Lung (tissue), 17 donors: ENCODE measurements at places on chromosomes 2 and 18. TPM values are rescaled to one million over a fixed set of nuclear protein-coding genes. Genes with fewer than 3 reads are reported as not detected.

TUBA4B gene
- total RNA-seq: 20.3 TPM

CRYGD gene
- total RNA-seq: not detected

GRCh38 chr2:53768242-53768542 is 588 bp downstream of the CHAC2 start:
- H3K27ac ChIP-seq: peak overlapping the region; percentile 86
- H3K4me3 ChIP-seq: peak overlapping the region; percentile 90
- DNase-seq: no peak
- H3K4me1 ChIP-seq: peaks cover 12% of the 10 kb centered on the region

- H3K27me3 ChIP-seq: no peaks in the 10 kb centered on the region
- H3K36me3 ChIP-seq: no peaks in the 10 kb centered on the region
- no peaks in the 10 kb centered on the region for H3K4me1 ChIP-seq
- no peak for DNase-seq
- H3K27ac ChIP-seq: no peak overlapping the region
- H3K4me3 ChIP-seq: no peak overlapping the region
These were observed 402.3 kb downstream of the TGIF1 start for GRCh38 chr18:3852321-3852720.

DNA sequence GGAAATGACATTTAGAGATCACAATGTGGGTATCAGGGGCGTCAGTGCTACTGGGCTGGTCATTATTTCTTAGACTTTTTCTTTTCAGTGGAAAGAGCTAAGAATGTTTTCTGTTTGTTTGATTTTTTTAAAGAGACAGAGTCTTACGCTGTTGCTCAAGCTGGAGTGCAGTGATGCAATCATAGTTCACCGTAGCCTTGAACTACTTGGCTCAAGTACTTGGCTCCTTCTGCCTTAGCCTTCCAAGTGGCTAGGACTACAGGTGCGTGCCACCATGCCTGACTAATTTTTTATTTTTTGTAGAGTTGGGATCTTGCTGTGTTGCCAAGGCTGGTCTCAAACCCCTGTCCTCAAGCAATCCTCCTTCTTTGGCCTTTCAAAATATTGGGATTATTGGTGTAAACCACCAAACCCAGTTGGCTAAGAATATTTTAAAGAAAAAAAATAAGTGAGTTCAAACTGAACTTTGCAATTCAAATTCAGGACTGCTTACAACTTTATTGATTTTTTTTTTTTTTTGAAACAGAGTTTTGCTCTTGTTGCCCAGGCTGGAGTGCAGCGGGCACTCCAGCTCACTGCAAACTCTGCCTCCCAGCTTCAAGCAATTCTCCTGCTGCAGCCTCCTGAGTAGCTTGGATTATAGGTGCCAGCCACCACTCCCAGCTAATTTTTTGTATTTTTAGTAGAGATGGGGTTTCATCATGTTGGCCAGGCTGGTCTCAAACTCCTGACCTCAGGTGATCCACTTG is 154.2 kb downstream of the MIB1 start:
- DNase-seq: no peak
- H3K36me3 ChIP-seq: no peaks in the 10 kb centered on the region
- H3K27me3 ChIP-seq: no peaks in the 10 kb centered on the region
- H3K27ac ChIP-seq: no peak overlapping the region
- H3K4me3 ChIP-seq: no peak overlapping the region

- no peak overlapping the region for H3K27ac ChIP-seq
- DNase-seq: no peak
- H3K4me1 ChIP-seq: no peaks in the 10 kb centered on the region
- no peak overlapping the region for H3K4me3 ChIP-seq
These were observed 31.5 kb downstream of the MRO start for GRCh38 chr18:50788284-50788683.

DNA sequence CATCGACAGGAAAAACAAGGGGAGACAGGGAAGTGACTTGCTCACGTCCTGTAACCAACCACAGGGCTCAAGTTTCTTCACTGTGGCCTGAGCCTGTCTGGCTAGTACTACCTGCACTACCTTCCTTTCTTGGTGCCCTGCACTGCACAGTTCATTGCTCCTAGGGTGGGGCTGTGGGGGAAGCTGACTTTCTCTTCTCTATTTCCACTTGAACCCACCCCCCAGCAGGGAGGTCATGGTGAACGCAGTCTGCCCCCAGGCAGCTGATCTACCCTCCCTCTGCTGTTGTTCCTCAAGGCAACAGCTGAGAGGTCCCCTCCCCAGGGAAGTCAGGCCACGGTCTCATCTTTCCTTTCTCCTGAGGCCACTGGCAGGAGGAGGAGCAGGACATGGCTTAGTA is 532.1 kb downstream of the SOX11 start:
- no peaks in the 10 kb centered on the region for H3K4me1 ChIP-seq
- H3K4me3 ChIP-seq: no peak overlapping the region
- no peak for DNase-seq
- H3K27ac ChIP-seq: no peak overlapping the region
